ENCODE measurements at places on chromosomes 3 and 15. TPM values are rescaled to one million over a fixed set of nuclear protein-coding genes. Genes with fewer than 3 reads are reported as not detected.
A peak's percentile ranks its signal among the peaks of the same experiment; 100 is the strongest.

The PARP15 gene
- total RNA-seq = 0.26 TPM

The SPATA12 gene
- not detected for total RNA-seq

The SOX14 gene
- total RNA-seq = not detected

The CEP97 gene
- total RNA-seq = 10.8 TPM

The GLDN gene
- 50.7 TPM for total RNA-seq

The HIGD2B gene
- total RNA-seq = 0.26 TPM

The GPR149 gene
- total RNA-seq = not detected

The ZSCAN29 gene
- total RNA-seq = 31.9 TPM

The SNX33 gene
- 19.5 TPM for total RNA-seq

- no peaks in the 10 kb centered on the region for H3K27me3 ChIP-seq
- no peak for DNase-seq
- peak overlapping the region; percentile 96 for H3K27ac ChIP-seq
- H3K36me3 ChIP-seq = peaks cover 9% of the 10 kb centered on the region
- H3K4me1 ChIP-seq = peaks cover 5% of the 10 kb centered on the region
- H3K4me3 ChIP-seq = peak overlapping the region; percentile 97
Measured at GRCh38 chr3:150410311-150411105, 2.4 kb downstream of the TSC22D2 start.

GRCh38 chr15:101063212-101063611, 144.1 kb downstream of the LRRK1 start:
- no peak overlapping the region for H3K4me3 ChIP-seq
- no peaks in the 10 kb centered on the region for H3K4me1 ChIP-seq
- H3K27ac ChIP-seq = no peak overlapping the region
- no peak for DNase-seq
- H3K27me3 ChIP-seq = no peaks in the 10 kb centered on the region

GRCh38 chr3:131543714-131544113, 40.9 kb upstream of the MRPL3 start:
- peaks cover 4% of the 10 kb centered on the region for H3K4me1 ChIP-seq
- no peaks in the 10 kb centered on the region for H3K36me3 ChIP-seq
- no peaks in the 10 kb centered on the region for H3K27me3 ChIP-seq
- no peak overlapping the region for H3K27ac ChIP-seq

DNA sequence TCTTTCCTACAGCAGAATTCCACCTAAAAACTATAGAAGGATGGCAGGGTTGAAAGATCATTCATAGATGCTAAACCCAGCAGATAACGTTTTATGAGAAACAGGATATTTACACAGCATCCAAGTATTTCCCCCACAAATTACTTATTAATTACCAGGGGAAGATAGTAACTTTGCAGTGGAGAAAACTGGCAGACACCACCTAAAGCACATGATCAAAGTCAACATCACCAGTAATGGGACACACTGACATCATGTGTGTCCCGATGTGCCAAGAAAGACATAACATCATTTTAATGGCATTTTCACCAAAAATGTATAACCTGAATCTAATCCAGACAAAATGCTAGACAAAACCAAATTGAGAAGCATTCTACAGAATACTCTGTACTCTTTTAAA, 220.4 kb upstream of the THBS1 start:
- H3K27ac ChIP-seq = no peak overlapping the region
- H3K27me3 ChIP-seq = no peaks in the 10 kb centered on the region
- peaks cover 18% of the 10 kb centered on the region for H3K4me1 ChIP-seq
- no peak overlapping the region for H3K4me3 ChIP-seq
- no peaks in the 10 kb centered on the region for H3K36me3 ChIP-seq

DNA sequence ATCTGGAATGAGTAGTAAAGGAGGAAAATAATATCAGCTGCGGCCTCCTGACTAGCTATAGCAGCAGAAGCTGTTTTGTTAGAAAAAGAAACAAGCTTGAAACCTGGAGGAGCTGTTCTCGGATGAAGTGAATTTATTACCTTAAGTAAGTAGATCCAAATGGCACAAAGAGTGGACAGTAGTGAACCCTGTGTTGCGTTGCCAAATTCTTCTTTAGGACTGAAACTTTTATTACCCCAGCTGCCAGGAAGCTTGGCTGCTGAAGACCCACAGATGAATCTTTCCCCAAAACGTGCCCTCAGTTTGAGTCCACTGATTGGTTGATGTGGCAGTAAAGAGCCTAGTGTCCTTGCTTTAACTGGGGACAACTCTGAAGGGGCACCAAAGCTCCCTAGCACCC, 366.8 kb upstream of the GBE1 start:
- no peak overlapping the region for H3K4me3 ChIP-seq
- no peaks in the 10 kb centered on the region for H3K36me3 ChIP-seq
- H3K27me3 ChIP-seq = no peaks in the 10 kb centered on the region
- H3K4me1 ChIP-seq = no peaks in the 10 kb centered on the region
